Transverse colon (tissue), 4 donors: ENCODE measurements at places on chromosomes 12 and 14. TPM values are rescaled to one million over a fixed set of nuclear protein-coding genes. Genes with fewer than 3 reads are reported as not detected.

GRCh38 chr12:77010691-77011548 is 54.4 kb downstream of the E2F7 start:
- H3K27ac ChIP-seq: no peak overlapping the region
- H3K36me3 ChIP-seq: no peaks in the 10 kb centered on the region
- peak; percentile 74 for DNase-seq
- no peak overlapping the region for H3K4me3 ChIP-seq
- H3K27me3 ChIP-seq: no peaks in the 10 kb centered on the region
- H3K4me1 ChIP-seq: peaks cover 6% of the 10 kb centered on the region

DNA sequence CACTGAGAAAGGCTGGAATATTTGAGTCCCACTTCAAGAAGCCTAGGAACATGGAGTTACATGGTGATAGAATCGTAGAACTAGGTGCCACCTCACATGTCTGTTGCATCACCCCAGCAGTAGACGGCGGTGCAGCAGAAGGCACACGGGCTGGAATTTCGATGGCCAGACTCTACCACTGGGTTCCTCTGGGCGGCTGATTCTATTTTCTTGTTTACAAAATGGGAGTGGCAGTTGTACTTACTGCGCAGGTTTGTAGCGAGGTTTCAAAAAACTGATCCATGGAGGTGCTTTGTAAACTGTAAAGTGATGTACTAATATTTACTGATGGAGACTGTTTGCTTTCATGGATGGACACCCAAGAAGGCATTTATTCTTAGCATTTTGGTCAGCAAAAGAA is 45.7 kb downstream of the WDR20 start:
- no peak overlapping the region for H3K4me3 ChIP-seq
- H3K27ac ChIP-seq: no peak overlapping the region
- H3K4me1 ChIP-seq: peaks cover 14% of the 10 kb centered on the region
- H3K27me3 ChIP-seq: no peaks in the 10 kb centered on the region
- H3K36me3 ChIP-seq: no peaks in the 10 kb centered on the region
- DNase-seq: no peak

DNA sequence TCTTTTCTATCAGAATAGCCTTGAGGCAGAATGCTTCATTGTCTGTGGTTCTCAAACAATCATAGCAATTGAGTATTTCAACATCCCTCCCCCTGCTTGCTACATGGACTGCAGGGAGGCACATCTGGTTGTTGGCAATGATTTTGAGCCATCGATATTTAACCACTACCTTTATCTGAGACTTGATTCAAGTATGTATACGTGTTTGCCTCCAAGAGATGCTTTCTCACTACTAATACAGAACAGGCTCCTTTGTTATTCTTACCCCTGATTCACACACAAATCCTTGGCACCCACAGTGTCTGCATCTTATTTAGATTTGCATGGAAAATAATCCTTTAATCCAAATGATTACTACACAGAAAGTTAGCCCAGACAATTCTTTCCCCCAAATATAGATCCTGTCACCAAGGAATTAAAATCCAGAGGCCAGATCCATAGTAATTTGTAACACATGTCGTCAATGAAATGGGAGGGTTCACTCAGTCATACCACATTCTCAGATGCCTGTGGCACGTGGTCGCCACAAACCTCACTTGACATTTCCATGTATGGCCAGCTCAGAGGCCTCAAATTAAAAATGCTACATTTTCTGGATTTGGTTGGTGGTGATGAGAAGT is 199.3 kb downstream of the ITPR2 start:
- no peak for DNase-seq
- H3K27ac ChIP-seq: peak overlapping the region; percentile 2
- no peaks in the 10 kb centered on the region for H3K4me1 ChIP-seq
- H3K36me3 ChIP-seq: no peaks in the 10 kb centered on the region
- H3K4me3 ChIP-seq: no peak overlapping the region

Gene CABP1
- 4.4 TPM for total RNA-seq

GRCh38 chr14:24659916-24660570 is 26.1 kb upstream of the GZMB start:
- H3K27me3 ChIP-seq: no peaks in the 10 kb centered on the region
- no peaks in the 10 kb centered on the region for H3K4me1 ChIP-seq
- no peaks in the 10 kb centered on the region for H3K36me3 ChIP-seq

Gene B3GNT4
- total RNA-seq: not detected
